ENCODE measurements at places on chromosomes 12 and 14. TPM values are rescaled to one million over a fixed set of nuclear protein-coding genes. Genes with fewer than 3 reads are reported as not detected.

DNA sequence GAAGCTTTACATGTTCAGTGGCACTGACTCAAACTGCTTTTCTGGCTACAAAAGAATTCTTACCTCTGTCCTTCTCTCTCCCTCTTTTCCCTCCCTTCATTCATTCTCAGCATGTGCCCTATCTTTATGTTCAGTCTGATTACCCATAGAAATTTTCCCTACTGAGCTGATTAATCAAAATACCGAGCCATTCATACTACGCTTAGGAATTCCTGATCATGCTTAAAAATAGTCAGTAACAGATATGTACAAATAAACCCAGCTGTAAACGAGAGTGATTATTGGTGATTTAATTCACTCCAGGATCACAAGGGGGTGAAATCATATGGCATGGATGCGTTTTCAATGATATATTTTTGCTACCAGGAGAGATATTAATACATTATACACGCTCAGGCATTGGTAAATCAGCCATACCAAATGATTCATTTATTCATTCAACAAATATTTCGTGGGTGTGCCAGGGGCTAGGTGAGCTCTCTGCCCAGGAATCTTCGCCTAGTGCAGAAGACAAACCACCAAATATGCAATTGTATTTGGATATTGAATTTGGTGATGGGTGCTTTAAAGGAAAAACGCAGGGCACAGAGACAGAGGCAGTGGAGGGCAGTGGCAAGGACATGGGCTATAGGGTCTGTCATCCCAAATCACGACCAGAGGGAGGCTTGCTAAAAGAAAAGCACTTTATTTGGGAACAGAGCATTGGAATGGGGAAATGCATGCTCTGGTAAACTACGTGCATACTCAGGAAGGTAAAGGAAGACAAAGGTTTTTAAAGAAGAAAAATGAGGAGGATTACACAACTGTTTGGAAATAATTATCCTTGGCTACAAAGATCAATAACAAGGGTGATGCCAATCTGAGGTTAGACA, 13.9 kb upstream of the VRK1 start:
- no peak for DNase-seq

C12orf60 gene
- total RNA-seq: 2.9 TPM

- DNase-seq: no peak
Measured at GRCh38 chr12:8678661-8679111, 16.1 kb upstream of the MFAP5 start.

MYF6 gene
- not detected for total RNA-seq

DNA sequence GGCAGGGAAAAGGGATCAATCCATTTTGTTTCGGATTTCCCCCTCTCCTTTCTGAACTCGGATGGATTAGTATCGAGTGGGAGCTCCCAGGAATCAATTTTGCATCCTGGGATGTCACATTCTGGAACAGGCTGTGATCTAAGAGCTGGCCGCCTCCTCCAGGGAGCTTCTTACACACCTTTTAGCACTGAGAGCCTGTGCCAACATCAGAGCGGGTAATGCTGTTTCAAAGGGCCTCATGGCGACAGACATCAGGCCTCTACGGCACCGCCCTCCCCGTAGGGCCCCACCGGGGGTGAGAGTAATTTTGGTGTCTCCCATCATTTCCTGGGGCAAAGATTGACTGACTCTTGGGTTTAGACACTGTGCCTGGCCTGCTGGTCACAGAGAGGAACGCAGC, 2.7 kb downstream of the GALNT9 start:
- DNase-seq: no peak

PA2G4 gene
- 213 TPM for total RNA-seq

- peak; percentile 37 for DNase-seq
Measured at GRCh38 chr12:51217133-51217967, 512 bp downstream of the POU6F1 start.

PZP gene
- not detected for total RNA-seq

IL26 gene
- not detected for total RNA-seq

Measured in neural crest cell (in vitro differentiated cells).